Astrocyte of the spinal cord (primary cell): ENCODE measurements at places on chromosomes 6 and 20.

GRCh38 chr20:50456452-50457324, 53.5 kb upstream of the PTPN1 start:
- DNase-seq, result no peak

- peak; percentile 60 for DNase-seq
Observed at GRCh38 chr6:134253681-134254080, 64.2 kb downstream of the SGK1 start.

GRCh38 chr6:68575765-68576439, 59.2 kb upstream of the ADGRB3 start:
- peak; percentile 55 for DNase-seq

GRCh38 chr6:56899753-56900152, 55.2 kb upstream of the BEND6 start:
- no peak for DNase-seq

- peak; percentile 5 for DNase-seq
Observed at GRCh38 chr20:22341508-22341907, 242.9 kb downstream of the FOXA2 start.
